Endothelial cell of umbilical vein (primary cell): ENCODE measurements at places on chromosomes 13 and 19. TPM values are rescaled to one million over a fixed set of nuclear protein-coding genes. Genes with fewer than 3 reads are reported as not detected.

DNA sequence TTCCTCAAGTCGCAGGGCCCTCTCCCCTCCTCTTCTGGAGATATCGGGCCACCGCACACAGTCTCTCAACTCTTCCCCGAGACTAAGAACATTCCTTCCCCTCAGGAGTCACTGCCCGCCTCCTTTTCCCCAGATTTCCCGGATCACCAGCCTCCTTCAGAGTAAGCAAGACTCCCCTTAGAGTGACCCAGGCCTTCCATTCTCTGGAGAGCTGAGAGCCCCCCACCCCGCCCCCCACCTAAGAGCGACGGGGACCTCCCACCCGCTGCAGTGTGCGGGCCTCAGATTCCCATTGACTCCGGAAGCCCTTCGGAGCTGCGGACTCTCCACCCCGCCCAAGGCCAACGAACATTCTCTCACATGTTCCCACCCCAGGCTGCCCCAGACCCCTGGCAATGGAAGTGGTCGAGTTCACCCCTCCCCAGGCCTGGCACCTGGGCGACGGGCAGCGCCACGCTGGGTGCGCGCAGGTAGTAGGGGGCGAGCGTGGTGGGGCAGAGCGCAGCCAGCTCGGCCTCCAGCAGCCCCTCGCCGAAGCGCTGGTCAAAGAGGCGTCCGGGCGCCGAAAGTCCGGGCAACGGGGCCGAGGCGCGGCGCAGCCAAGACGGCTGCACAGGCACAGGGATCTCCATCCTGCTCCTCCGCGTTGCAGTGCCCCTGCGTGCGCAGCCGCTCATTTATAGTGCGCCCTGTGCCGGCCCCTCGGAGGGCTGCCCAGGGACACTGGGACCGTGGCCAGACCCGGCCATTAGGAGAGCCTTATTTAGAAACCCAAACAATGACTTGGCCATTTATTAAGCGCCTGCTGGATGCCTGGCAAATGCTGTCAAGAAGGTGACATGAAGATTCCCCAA is at the start of gene HSPB6:
TSS of gene HSPB6 (minus strand) at position 653 of the 854 bp plus-strand sequence. CDS start at position 632, 21 bp downstream.
- peak; percentile 37 for DNase-seq

The F2RL3 gene
- 1.2 TPM in 2 replicates for total RNA-seq

DNA sequence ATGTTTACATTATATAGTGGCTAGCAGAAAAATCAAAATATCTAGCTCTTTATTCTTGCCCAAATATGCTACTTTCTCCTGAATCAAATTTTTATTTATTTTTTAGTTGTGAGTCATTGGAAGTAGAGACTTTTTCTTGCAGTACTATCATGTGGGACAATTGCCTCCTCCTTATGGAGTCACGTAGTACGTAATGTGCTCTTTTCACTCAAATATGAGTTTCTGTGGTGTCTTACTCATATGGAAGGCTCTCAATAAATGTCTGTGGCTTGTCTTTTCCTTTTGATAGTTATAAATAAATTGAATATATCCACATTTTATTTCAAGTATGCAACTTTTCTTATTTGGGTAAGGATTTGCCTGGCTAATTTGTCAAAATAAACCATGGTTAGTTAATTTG is 1411.0 kb upstream of the SLC10A2 start:
- no peak for DNase-seq

GRCh38 chr19:55640043-55640576 is 692 bp upstream of the ZNF580 start:
- peak; percentile 80 for DNase-seq

- no peak for DNase-seq
Observed at GRCh38 chr13:33426131-33426530, 140.6 kb upstream of the STARD13 start.

DNA sequence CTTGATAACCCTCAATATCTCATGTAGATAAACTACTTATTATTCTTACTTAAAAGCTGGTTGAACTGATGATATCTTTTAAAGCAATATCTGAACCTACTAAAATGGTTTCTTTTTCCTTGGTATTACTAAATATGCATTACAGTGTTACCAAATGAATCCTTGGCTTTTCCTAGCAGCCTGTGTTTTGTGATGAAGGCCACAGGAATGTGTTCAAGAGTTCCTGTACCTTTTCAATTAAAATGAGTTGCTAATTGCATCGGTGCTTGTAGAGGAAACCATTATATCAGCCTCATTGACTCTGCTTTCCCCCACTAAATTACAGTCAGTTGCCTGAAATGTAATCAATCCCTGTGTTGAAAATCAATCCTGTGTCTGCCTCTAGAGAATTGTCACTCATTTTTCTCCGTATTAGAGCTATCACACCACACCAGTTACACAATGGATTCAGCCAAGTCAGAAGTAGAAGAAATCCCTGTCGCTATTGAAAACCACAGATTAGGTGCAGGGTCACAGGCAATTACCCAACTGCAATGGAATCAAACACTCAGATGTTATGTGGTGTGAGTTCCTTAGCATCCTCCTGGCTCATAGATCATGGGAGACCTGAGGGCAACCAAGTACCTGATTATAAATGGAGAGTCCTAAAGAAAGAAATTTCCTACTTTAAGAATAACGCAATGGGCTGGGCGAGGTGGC is 13.3 kb downstream of the FAM216B start:
- DNase-seq: no peak

- DNase-seq: no peak
Observed at GRCh38 chr19:3658004-3658869, 31.6 kb upstream of the CACTIN start.

DNA sequence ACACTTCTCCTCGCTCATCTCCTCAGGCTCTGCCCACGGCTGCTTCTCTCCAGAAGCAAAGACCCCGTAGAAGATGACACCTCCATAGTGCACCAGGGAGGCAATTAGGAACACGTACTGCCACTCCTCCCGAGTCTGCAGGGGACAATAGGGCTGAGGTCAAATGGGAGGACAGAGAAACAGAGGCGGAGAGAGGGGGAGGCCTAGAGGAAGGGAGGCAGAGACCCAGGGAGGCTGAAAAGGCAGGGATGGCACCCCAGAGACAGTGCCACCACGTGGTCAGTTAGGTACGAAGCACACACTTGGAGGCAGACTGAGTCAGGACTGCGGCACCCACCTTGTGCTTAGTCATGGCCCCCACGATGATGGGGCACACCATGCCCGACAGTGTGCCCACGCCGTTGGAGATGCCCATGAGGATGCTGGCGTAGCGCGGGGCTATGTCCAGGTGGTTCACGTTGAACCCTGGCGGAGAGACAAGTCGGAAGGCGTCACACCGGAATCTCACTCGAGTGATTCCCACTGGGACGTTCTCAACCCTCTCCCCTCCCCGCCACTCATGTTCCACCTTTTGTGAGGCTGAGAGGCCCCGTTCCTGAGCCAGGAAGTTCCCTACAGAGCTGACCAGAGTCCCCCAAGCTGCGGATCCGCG is 5.6 kb downstream of the GFY start:
- no peak for DNase-seq

GRCh38 chr13:100388923-100389322 is 199.7 kb downstream of the GGACT start:
- no peak for DNase-seq

DNA sequence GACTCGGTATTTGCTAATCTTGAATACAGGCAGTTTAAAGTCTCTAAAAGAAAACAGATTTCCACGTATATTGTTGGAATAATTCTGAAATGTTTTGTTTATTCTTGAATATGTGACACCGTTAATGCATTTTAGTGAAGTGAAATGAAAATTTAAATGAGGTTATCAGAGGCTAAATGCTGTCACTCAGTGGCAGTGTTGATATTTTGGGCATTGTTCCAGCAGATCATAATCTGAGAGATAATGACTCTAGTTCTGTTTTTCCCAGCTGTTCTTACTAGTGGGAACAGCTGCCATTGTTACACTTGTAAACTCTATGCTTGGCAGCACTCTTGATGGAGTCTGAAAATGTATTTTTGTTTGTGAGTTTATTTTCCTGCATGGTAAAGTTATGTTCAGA is 365.6 kb upstream of the SLC10A2 start:
- no peak for DNase-seq

DNA sequence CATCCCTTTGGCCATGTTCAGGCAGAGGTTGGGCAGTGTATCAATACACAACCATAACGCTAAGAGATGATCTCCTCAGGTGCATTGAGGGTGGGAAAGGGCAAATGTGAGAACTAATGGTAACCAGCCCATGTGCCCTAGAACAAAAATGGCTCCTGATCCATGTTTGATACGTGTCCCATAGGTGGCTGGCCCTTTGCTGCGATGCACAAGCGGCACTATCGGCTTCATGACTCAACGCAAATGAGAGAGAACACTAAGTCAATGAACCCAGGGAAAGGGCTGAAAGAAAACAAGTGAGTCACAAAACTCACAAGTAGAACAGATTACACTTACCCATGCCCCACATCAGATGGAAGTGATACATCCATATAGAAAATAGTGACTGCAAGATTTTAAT is 201.7 kb downstream of the ABCC4 start:
- DNase-seq: peak; percentile 72

GRCh38 chr13:23463661-23464060 is 30.2 kb upstream of the SACS start:
- no peak for DNase-seq

DNA sequence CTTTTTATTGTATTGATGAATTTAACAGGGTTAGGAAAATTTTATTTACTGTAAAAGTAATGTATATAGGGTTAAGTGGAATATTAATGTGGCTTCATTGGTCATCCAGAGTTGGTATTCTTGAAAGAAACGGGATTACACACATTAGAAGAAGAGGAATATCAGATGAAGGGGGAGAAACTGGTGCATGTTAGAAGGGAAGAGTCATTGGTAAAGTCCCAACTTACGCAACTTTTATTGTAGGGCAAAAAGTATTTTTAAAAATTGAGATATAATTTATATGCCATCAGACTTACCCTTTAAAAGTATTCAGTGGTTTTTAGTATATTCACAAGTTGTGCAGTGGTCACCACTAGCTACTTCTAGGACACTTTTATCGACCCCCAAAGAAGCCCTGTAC is 47.3 kb downstream of the DNAJC3 start:
- DNase-seq: no peak

The CABP5 gene
- total RNA-seq: not detected in 2 replicates

DNA sequence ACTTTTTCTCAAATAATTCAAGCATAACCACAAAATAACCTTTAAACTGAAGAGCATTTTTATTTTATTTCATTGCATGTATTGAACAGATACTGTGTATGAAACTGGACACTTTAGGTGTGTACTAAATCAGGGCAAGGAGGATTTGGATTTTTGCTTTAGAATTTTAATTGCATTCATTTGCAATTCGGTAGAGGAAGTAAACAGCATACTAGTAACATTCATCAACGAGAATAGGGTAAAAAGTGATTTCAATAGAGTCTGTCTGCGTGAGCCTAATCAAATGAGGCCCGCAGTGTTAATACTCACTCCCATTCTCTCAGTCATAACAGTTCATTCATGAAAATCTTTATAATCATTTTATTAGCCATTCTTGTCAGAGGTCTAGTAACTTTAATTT is 200.2 kb downstream of the SPRY2 start:
- DNase-seq: no peak

The LRRC8E gene
- total RNA-seq: 1.6 and 1.8 TPM in 2 replicates

DNA sequence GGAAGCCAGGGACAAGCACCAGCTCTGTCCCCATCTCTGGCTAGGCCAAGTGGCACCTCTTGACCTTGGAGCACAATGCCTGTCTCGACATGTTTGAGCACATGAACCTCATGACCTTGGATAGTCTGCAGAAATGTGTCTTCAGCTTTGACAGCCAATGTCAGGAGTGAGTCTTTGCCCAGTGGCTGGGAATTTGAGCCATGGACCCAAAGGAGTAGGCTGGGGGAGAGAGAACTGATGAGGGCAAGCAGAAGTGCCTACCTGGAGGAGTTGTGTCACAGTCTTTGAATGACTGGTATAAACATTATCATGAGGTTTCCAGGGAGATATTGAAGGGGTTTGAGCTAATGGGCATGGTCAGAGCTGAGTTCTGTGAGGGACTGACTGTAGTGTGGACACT is 6.7 kb upstream of the CYP4F12 start:
- no peak for DNase-seq

DNA sequence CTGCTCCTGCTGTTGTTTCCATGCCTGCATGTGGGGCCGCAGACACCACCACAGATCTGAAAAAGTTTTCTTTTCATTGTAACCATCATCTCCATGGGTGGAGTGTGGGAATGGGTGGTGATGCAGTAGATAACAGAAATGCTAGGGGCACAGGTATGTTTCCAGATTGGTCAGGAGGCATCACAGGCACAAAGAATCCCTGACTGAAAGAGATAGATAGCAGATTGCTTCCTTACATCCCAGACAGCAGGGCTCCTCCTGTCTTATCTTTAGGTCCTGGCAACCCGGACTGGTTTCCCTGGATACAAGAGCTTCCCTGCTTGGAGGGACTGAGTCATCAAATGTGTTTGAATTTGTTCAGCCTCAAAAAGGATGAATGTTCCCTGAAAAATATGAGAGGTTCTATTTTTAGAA is 1937.6 kb downstream of the PCDH9 start:
- DNase-seq: peak; percentile 32

DNA sequence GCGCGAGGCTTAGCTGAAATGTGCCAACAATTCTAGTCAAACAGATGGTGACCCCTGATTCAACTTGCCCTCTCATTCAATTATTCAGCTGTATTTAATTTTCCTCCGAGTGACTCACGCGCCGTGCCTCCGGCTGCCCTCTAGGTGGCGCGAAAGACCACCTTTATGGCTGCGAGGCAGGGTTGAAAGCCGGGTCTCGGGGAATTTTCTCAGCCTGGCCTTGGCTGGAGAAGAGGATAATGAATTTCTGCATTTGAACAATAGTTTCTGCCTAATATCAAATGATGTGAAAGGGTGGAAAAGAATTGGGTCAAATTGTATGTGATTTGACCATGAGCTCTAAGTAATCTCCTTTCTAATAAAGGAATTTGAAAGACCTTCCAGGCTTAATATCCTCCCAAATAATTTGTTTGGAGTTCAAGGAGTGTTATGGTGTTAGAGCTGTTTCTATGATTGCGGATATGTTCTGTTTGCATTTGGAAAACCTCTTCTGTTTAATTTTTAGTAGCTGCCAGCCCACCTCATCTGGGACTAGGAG is 310.9 kb downstream of the ZNF536 start:
- peak; percentile 83 for DNase-seq

- no peak for DNase-seq
Observed at GRCh38 chr19:48342841-48343540, 17.6 kb downstream of the EMP3 start.

DNA sequence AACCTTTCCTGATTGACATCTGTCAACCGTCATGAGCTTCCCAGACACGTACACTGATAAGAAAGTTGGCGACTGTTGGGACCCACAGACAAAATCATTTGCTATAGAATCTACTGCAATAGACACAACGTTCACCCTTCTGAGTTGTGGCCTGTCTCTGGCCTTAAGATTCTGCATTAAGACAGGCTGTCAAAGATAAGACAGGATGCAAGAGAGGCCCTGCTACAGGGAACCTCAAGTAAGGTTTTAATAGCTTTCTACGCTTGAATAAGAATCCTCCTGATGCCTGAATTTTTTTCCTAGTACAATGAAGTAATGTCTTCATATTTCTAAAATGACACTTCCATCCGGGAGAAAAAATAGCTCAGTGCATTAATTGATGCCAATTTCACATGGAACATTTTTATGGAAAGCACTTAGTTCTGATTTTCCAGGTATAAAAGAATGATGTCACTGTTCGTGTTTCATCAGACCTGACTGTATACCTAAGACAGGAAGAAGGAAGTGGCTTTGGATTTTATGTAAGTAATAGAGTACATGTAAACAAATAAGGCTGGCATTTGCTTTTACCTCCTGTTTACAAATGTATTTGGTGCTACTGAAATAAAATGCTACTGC is 275.2 kb upstream of the GPC6 start:
- DNase-seq: no peak

- DNase-seq: no peak
Observed at GRCh38 chr13:62799931-62800436, 1384.3 kb upstream of the PCDH20 start.

- peak; percentile 39 for DNase-seq
Observed at GRCh38 chr13:96075953-96076543, 13.9 kb upstream of the HS6ST3 start.
